ENCODE measurements at places on chromosomes 2 and 18.

GRCh38 chr2:55159037-55159651, 72.9 kb downstream of the CLHC1 start:
- peak; percentile 36 for DNase-seq

DNA sequence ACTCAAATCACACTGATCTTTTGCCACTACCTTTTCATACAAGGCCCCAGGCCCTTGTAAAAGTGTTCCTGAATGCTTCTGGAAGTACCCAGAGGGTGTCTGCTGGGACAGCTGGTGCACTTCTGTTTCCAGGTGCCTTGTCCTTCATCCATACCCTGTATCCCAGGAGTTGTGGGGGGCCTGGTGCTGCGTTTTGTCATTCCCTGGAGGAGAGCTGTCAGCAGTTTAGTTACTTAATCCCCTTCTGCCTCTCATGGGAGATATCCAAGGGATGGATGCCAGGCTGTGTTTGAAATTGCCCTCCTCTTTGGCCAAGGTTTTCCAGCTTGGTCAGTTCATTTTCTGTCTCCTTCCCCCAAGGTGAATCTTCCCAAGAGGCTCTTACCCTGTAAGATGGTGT, 158.3 kb downstream of the WDSUB1 start:
- DNase-seq = no peak

GRCh38 chr2:146651361-146651760, 1193.5 kb upstream of the ACVR2A start:
- no peak for DNase-seq

GRCh38 chr2:102460467-102460866, 12.6 kb upstream of the SLC9A4 start:
- DNase-seq = no peak

GRCh38 chr2:130378898-130379214, 23.0 kb downstream of the PTPN18 start:
- no peak for DNase-seq

- DNase-seq = no peak
Measured at GRCh38 chr2:54668711-54669110, 54.8 kb upstream of the EML6 start.

- DNase-seq = peak; percentile 74
Measured at GRCh38 chr18:10518595-10519255, 7.1 kb upstream of the NAPG start.

GRCh38 chr2:170408461-170409163, 230.7 kb downstream of the MYO3B start:
- DNase-seq = no peak

- no peak for DNase-seq
Measured at GRCh38 chr18:22335731-22336198, 82.0 kb downstream of the CTAGE1 start.

- DNase-seq = no peak
Measured at GRCh38 chr2:236714080-236714479, 144.5 kb downstream of the ACKR3 start.

- DNase-seq = peak; percentile 84
Measured at GRCh38 chr2:238426568-238427434, at the start of gene ASB1. TSS of gene ASB1 (plus strand) at chr2:238426927. CDS start at chr2:238427071, 144 bp downstream.

DNA sequence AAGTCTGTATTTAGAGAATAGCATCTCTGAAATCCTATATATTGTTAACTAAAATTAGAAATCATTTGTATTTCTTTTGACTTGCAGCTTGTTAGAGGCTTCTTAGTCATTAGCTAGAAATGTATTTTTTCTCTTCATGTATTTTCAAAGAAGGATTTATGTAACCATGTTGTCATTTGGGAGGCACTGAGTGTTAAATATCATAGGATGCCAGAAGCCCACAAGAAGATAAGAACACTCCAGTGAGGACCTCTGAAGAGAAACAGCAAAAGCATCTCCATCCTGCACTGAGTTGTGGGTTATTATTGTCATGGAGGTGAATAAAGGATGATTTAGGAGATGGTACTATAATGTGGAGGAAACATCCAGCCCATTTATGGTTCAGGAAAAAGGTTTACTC, 93.5 kb downstream of the UBE2E3 start:
- DNase-seq = no peak

- no peak for DNase-seq
Measured at GRCh38 chr18:3263132-3263700, 1.3 kb downstream of the MYL12B start.

- no peak for DNase-seq
Measured at GRCh38 chr2:23934259-23934658, 6.0 kb upstream of the UBXN2A start.

GRCh38 chr2:65299246-65299645, 71.6 kb downstream of the ACTR2 start:
- DNase-seq = no peak

GRCh38 chr2:216504376-216504762, 5.7 kb downstream of the RPL37A start:
- DNase-seq = no peak

- DNase-seq = no peak
Measured at GRCh38 chr2:15753811-15754702, 162.4 kb downstream of the DDX1 start.

DNA sequence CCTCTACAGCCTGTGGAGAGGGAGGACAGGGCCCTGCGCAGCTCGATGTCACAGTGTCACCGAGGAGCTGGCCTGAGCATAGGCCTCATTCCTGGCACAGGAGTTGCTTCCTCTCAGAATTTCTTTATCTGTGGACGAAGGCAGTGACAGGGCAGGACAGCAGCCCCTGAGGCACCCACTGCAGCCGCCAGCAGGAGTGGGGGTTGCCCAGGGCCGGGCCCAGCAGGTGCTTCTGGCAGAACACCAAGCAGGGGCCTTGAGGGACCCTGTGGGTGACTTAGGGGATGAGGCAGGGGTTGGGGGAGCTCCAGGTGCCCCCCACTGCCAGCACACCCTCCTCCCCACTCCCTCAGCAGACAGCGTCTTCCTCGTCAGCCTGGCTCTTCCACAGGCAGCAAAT, 290.0 kb downstream of the PHLPP1 start:
- peak; percentile 9 for DNase-seq

- no peak for DNase-seq
Measured at GRCh38 chr18:24446953-24447538, 13.4 kb upstream of the HRH4 start.

DNA sequence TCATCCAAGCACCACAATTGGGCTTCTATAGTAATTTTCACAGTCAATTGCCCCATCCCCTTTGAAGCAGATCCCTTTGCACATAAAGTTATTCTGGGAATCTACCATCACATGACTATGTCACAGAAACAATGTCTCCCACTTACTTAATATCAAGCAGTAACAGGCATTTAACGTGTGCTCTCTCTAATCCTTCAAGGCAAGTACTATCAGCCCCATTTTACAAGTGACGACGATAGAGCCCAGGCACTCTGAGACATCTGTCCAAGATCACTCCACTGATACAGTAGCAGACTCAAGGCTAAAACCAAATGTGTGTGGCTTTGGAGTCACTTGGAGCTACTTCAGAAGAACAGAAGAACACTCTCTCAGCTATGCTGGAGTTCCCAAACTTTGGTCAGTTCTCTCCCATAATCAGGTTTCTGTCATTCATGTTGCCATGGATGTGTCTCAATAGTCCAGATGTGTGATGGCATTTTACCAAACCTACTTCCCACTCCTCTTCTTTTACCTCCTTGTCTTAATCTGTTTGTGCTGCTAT, 39.7 kb downstream of the PID1 start:
- DNase-seq = no peak

GRCh38 chr18:46096651-46097300, 1.3 kb downstream of the ATP5F1A start:
- DNase-seq = peak; percentile 50

DNA sequence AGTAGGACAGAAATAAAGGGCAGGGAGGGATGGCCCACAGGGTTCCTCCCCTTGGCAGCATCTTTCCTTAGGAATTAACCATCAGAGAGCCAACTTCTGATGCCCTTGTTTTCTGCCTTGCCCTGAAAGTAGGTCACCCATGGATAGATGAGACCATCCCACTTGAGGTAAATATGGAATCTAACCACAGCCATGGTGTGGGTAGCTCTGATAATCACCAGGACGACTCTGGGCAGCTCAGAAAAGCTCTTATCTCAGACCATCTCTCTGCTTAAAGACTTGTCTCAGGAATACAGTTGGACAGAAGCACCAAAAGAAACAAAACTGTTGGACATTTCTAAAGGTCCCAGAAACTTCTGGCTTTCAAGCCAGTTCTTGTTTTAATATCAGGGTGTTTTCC, 101.4 kb upstream of the CELF4 start:
- no peak for DNase-seq

DNA sequence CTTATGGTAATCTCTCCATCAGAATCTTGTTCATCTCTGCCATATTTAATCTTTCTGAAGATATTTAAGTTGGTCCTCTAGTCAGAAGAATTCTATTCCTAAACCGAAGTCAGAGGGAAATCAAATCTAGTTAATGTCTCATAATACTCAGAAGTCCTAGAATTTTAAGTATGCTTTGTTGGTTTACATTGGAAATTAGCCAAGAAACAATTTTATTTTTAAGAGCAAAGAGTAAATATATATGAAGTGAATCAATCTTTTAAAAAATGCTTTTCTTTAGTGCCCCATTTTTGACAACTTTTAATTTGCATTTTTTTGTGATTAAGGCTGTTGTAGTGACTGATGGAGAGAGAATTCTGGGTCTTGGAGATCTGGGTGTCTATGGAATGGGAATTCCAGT, 38.1 kb downstream of the ME2 start:
- DNase-seq = no peak

DNA sequence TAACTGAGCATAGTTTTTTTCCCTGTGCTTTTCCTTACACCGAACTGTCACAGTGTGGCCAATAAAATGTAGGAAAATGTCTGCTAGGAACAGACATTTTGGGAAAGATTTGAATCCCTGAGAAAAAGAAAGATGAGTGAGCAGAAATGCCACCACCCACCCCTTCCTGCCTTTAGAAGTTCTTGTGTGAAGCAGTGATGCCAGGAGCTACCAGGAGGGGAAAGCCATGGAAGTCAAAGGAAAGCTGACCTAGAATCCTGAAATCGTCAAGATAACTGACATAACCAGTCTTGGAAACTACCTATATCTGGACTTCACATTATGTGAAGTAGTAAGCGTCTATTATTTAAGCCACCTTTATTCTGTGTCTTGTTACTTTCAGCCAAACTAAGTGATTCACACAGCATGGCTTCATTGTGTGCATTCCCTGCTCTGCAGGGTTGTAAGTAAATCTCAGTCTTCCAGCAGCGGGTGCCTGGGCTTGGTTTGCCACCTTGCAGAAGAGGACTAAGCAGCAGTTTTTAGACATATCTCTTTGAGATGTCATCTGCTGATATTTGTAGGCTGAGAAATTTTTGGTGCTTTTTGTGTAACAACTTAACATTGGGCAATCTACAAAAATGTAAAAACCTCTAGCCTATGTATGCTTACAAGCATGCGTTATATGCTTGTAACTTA, 11.2 kb upstream of the SPRED2 start:
- no peak for DNase-seq

DNA sequence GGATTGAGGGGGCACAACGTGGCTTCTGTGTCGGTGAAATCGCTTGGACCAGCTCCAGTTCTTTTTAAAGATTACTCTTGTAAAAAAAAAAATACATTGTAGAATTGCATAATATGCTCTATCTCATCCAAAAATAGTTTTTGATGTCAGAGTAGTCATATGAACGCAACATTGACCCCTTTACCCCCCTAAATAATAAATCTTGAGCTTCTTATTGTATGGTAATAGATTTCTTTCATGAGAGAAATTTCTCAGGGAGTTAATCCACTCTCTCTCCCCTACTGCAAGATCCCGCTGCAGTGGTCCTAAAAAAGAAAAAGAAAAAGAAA, 50.2 kb upstream of the PAIP2B start:
- DNase-seq = no peak

DNA sequence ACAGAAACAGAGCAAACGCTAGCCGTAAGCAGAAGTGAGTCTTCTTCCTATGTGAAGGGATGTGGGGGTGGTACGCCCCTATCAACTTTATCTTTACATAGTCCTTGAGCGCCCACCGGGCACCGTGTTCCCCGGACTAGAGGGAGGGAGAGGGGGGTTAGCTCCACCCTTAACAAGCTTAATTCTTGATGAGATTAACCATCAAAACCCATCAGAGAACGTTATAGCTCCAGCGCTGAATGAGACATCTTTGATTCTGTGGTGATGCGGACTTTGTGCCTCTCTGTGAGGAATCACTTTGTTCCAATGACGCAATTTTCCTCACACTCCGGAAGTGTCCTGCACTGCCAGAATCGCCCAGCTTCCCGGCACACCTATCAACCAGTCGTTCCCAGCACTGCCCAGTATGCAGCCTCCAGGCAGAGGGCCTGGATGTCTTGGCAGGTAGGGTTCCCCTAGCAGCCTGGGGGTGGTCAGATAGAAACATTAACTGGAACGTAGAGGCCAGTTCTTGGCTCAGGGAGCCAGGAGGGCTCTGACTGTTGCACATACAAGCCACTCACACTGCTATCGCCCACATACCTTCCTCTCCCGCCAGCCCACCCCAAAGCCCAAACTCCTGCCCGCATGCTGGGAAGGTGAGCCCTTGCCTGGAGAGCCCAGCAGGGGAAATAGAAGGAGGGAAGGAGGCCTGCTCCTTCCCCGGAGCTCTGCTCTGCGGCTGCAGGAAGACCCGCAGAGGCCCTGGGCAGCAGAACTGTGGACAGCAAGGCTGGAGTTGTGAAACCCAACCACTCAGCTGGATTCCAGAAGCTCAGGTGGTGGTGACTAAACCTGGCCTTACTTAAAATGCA, 1.9 kb upstream of the ODC1 start:
- DNase-seq = no peak

DNA sequence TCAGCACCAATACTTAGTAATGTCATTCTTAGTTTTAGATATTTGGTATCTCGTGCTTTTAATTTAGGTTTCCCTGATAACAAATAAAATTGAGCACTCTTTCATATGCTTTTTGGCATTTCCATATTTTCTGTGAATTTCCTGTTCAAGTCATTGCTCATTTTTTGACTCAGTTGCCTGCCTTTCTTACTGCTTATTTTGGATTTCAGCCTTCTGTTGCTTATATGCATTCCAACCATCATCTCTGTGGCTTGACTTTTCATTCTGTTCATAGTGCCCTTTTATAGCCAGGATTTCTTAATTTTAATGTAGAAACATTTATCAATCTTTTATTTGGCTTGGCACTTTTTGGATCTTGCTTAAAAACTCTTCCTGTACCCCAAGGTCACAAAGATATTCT, 14.5 kb upstream of the KIF3C start:
- no peak for DNase-seq

GRCh38 chr2:14647714-14648113, 15.2 kb downstream of the LRATD1 start:
- DNase-seq = no peak

DNA sequence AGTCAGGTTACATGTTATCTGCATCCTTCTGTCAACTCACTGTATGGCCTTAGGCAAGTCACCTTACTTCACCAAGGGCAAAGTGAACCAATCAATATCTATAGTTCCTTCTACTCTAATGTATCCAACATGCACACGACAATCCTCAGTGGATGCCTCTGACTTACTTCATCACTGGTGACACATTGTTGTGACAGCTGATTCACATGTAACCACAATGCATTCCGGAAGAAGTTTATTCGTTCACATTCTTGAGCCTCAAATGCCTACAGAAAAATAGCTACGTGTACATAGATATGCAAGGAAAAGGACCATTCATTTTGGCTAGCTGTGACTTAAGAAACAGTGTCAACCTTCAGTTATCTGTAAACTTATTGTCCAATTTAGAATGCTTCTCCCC, 26.3 kb upstream of the EPG5 start:
- no peak for DNase-seq

- no peak for DNase-seq
Measured at GRCh38 chr2:200509235-200509611, 645 bp downstream of the KCTD18 start.

- no peak for DNase-seq
Measured at GRCh38 chr2:172249334-172249733, 146.6 kb upstream of the DLX2 start.

Data from testis (tissue), 5 donors.